ENCODE measurements at places on chromosomes 16 and 17.

DNA sequence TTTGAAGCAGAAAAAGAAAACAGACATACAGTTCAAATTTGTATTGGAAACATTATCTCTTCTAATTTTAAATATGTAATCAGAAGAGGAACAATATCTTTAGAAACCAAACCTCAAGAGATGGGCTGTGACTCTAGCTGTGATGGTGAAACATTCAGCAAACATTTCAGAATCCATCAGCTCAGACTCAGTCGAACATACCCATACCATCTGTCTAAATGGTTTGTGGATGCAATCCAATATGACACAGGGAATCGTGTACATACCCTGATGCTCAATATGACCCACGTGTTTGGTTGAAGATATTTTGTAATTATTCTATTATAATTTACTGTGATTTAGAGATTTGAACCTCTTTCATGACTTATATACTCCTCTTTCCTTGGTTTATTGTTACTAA lies 665.2 kb upstream of the CDH8 start:
- DNase-seq: no peak

DNA sequence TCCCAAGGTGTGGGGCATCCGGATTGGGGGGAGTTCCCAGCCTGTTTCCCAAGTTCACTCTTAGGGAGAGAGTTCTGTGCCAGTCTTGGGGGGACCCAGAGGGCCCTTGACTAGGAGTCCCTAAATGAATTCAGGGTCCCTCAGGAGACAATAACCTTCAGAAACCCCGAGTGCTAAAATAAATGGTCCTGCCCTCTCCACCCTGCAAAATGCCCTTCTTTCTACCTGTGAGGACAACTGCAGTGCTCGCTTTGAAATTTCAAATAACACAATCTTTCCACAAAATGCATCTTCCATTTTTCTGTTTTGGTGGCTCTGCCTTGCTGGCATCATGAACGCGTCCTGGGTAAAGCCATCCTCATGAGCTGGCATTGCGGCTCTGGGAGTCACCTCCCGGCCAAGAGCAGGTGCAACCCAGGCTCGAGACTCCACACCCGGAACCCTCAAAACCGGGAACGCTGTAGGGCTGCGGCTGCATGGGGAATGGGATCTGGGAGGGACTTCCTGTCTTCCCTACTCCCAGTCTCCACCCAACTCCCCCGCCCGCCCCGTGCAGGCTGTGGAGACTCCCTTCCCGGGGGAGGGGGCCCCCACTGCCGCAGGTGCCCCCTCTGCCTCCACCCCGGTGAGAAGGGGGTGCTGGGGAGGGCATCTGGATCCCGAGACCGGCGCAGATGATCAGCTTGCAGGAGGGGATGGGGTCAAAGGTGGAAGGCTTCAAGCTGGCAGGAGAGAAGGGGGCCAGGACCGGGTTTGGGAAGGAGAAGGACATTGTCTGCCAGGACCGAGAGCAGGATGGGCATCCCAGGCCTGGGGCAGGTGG lies at the start of gene ZNF205:
Gene ZNF205, plus strand, starts transcription at position 529 of the 823 bp plus-strand sequence. CDS start 845 bp downstream, outside the sequence.
- peak; percentile 88 for DNase-seq

- no peak for DNase-seq
These were observed 90.9 kb upstream of the CORO6 start for GRCh38 chr17:29713626-29714025.

GRCh38 chr17:1542316-1542715 lies 20.3 kb downstream of the PITPNA start:
- DNase-seq: no peak

GRCh38 chr17:29196769-29197515 lies 16.7 kb upstream of the MYO18A start:
- no peak for DNase-seq

DNA sequence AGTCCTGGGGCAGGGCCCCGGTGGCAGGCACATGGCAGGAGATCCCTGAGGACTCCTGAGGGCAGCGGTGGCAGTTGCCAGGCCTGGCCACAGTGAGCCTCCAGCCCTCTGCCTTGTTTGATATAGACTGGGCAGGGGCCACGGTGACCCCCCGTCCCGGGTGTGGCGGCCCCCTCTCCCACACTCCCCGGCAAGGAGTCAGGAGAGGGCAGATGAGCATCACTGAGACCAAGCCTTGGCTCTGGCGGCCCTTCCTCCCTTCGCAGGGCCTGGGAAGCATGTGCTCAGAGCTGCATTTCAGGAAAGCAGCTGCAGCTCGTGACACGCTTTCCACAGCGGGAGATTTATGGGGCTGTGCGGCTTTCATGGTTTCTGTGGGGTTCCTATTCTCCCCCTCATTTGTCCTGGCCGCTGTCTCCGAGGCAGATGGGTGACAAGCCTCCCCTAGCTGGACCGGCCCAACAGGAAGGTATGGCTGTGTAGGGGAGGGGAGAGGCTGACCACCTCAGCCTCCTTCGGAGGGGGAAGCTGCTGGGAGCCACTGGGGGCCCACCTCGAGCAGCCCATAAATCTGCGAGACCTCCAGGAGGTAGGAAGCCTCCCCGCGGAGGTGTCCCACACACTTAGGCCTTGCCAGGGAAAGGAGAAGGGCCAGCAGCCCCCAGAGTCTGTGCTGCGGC lies 211.4 kb downstream of the NTN1 start:
- DNase-seq: peak; percentile 11

- DNase-seq: peak; percentile 72
These were observed at the start of gene SOX8 for GRCh38 chr16:981695-982144. Gene SOX8, plus strand, starts transcription at chr16:981770. Its CDS starts 153 bp downstream, at chr16:981923.

DNA sequence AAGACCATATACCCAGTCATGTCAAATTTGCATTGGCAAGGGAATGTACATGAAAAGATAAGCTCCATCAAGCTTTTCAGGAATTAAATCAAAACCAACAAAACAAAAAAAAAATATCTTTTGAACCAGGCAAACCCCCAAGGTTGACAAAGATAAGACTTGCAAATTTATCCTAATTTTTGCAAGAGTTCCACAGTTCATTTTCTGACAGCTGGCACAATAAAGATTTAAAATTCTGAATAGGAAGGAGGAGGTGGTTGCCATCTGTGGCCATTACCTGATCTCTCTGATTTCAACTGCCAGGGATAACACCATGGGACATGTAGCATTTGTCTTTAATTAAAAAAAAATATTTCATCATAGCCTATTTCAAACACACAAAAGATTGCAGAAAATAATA lies 135.9 kb upstream of the SHISA6 start:
- DNase-seq: no peak

DNA sequence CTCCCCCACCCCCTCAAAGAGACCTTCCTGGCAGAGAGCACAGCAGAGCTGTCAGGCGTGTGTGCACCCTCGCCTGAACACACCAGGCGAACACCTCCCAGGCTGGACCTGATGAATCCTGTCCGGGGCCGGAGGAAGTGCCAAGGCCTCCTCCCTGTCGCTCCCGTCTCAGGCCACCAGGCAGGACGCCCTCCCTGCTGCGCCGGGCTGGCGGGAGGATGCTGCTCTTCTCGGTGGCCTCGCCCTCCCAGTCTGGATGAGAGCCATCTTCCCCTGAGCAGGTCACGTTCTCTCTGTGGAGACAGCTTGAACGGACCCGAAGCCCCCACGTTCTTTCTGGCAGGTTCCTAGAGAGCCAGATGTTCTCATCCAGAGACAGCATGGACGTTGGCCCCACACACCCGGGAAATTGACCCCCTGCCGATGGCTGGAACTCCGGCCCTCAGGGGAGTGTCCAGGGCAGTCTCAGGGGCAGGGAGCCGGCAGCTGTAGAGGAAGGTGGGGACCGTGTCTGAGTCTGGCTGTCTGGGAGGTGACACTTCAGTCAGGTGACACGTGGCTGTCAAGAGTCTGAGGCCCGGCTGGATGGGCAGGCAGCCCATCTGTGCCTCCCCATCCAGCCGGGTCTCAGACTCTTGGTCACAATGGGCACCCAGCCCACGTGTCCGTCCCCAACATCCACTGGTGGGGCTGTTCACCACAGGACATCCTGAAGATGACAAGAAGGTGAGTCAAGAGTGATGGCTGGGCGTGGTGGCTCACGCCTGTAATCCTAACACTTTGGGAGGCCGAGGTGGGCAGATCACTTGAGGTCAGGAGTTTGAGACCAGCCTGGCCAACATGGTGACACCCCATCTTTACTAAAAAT lies 5.0 kb upstream of the TIMP2 start:
- DNase-seq: no peak

DNA sequence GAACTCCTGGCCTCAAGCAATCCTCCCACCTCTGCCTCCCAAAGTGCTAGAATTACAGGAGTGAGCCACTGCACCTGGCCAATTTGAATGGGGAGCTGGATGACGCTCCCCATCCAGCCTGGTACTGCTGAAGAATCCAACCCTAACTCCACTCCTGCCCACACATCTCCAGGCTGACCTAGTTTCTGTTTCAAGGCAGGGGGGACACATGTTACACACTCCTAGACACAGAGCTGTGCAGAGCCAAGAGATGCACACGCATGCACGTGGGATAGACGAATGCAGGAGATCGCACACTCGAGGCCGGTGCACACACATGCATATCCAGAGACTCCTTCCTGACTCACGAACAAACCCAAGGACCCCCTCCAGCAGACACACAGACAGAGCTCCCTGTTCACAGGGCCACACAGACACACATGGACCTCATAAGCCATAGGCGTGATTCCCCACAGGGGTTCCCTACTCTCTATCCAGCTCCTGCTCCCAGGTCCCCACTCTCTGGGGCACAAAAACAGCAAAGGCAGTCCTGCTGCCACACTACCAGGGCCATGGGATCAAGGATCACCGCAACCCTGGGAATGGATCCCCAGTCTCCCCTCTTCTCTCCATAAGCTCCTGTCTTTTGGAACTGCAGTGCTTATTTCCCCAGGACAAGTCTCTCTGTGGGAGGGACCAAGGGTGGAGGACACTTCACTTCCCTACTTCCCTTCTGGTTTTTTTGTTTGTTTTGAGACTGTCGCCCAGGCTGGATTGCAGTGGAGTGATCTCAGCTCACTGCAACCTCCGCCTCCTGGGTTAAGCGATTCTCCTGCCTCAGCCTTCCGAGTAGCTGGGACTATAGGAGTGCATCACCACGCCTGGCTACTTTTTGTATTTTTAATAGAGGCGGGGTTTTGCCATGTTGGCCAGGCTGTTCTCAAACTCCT lies 14.4 kb downstream of the EPOP start:
- no peak for DNase-seq

DNA sequence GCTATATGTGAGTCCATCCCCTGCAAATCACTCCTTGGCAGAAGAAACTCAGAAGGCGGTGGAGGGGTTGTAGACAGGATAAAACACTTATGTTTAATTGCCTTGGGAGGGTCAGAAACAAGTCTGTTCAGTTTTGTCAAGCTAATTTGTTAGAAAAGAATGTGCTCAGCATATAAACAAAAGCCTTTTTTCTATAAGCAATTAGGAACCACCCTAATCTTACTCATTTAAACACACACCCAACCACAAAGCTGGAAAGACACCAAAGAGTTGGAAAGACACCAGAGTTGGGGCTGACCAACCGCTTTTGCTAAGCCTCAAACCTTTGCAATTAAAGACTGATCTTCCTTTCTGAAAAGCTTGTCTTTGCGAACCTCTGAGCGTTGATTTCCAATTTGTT lies 439.2 kb upstream of the ERCC4 start:
- no peak for DNase-seq

Data from glutamatergic neuron (in vitro differentiated cells).